Amniotic stem cell (primary cell): ENCODE measurements at places on chromosomes 6 and 20.

DNA sequence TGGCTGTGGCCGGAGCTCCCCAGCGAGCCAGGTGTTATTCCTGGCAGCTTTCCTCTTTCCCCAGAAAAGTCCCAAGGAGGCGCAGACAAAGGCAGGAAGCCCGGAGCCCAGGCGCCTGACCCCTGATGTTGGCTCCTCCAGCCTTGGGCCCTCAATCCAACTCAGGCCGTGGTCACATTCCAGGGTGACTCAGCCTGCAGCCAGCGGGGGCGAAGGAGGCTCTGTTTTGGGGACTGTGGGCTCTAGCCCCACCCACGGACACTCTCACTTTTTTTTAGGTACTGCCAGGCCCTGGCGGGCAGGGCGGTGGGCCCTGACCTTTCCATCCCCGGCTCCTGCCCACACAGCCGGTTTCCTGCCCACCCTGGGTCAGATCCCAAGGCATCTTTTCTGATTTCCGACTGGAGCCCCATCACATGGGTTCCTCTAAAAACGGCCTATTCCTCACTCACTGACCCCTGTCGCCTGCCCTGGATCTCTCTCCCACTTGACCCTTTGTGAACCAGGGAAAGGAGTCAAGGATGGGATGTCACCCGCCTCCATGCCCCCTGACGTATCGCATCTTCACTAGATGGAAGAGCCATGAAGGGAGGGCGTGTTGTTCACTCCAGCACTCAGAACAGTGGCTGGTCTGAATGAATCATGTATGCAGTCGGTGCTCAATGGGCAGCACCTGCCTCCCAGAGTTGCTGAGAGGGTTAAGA is 5.5 kb downstream of the PTGIS start:
- peak; percentile 85 for DNase-seq

DNA sequence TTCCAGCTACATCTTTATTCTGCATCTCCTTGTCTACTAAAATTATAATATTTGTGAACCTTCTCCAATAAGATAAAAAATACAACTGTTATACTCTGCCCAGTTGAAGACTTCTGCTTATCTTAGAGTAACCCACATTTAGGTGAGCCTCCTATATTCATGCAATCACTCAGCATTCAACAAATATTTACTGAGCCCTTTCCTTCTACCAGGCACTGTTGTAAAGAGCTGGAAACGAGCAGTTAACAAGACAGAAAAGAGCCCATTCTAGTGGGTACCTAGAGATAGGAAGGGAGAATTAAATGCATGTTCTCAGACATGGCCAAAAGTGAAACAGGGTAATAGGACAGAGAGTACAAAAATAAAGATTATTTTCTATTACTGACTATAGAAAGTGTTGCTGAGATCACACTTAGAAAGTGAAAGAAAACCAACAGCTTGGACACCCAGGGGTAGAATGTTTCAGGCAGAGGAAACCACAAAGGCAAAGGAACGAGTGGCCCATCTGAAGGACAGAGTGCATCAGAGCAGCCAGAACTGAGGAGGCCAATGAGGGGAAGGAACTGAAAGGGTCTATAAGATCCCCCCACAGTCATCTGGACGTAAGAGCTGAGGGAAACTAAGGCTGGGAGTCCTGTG is 50.8 kb upstream of the SMLR1 start:
- DNase-seq, result no peak

- no peak for DNase-seq
Measured at GRCh38 chr6:119499797-119500196, 150.2 kb upstream of the MAN1A1 start.

DNA sequence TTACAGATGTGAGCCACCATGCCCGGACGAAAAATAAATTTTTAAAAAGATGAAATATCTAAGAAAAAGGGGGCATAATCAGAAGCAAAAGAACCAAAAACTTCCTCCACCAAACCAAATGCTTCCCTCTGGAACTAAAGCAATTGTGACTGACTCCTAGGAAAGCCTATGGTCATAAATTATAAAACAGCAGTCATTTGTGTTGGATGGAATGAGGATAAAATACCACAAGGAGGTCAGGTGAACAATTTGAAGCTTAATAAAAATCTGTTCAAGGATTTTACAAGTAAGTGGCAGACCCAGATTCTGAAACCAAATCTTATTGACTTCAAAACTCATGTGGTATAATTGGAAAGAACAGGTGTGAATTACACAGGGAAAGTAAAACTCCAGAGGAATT is 114.5 kb downstream of the KIF13A start:
- no peak for DNase-seq

GRCh38 chr6:126002755-126003679 is 16.7 kb downstream of the TRMT11 start:
- no peak for DNase-seq

DNA sequence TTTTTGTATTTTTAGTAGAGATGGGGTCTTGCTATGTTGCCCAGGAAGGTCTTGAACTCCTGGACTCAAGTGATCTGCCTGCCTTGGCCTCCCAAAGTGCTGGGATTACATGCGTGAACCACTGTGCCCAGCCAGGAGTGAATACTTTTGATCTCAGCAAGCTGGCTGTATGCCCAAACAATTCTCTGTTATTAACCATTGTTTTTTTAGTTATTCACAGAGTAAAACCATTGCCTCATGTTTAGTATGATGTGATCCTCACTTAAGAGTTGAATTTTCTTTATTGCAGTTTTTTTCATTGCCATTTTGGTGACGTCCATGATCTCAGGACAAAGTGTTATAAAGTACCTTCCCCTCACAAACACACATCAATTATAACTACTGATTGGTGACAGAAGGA is 14.8 kb downstream of the C6orf141 start:
- DNase-seq, result no peak

- DNase-seq, result no peak
Measured at GRCh38 chr6:136720045-136720770, 72.1 kb downstream of the MAP3K5 start.

DNA sequence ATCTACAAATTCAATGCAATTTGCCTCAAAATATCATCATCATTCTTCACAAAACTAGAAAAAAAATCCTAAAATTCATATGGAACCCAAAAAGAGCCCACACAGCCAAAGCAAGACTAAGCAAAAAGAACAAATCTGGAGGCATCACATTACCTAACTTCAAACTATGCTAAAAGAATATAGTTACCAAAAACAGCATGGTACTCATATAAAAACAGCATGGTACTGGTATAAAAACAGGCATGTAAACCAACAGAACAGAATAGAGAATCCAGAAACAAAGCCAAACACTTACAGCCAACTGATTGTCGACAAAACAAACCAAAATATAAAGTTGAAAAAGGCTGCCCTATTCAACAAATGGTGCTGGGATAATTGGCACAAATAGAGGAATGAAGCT is 278.1 kb downstream of the TPBG start:
- no peak for DNase-seq

GRCh38 chr20:1900321-1900801 is 5.2 kb downstream of the SIRPA start:
- peak; percentile 33 for DNase-seq
